DMS53 (cell line): ENCODE measurements at places on chromosomes 5 and 9.
A peak's percentile ranks its signal among the peaks of the same experiment; 100 is the strongest.

DNA sequence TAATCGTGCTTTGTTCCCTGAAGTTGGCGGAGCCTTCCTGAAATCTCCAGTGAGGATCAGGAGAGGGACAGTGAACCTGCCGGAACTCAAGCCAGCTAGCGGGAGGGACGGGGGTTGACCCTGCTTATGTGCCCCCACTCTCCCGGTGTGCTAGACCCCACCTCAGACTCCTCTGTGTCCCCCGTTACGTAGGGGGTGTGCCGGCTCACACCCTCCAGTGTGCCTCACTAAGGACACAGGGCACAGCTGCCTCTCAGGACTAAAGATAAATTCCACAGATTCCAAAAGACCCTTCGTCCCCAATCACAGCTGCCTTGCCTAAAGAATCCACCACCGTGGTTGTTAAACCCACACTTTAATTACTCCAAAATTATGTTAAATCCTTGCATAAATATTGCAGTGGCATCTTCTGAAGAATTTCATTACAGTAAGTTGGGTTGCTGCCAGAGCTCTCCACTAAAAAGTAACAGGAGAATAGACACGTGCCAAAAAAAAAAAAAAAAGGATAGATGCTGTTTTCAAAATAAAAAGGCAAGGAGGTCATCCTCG, 73.7 kb downstream of the GTF3C4 start:
- no peak for DNase-seq

GRCh38 chr5:149932445-149933350, 11.9 kb downstream of the PDE6A start:
- peak; percentile 88 for DNase-seq

DNA sequence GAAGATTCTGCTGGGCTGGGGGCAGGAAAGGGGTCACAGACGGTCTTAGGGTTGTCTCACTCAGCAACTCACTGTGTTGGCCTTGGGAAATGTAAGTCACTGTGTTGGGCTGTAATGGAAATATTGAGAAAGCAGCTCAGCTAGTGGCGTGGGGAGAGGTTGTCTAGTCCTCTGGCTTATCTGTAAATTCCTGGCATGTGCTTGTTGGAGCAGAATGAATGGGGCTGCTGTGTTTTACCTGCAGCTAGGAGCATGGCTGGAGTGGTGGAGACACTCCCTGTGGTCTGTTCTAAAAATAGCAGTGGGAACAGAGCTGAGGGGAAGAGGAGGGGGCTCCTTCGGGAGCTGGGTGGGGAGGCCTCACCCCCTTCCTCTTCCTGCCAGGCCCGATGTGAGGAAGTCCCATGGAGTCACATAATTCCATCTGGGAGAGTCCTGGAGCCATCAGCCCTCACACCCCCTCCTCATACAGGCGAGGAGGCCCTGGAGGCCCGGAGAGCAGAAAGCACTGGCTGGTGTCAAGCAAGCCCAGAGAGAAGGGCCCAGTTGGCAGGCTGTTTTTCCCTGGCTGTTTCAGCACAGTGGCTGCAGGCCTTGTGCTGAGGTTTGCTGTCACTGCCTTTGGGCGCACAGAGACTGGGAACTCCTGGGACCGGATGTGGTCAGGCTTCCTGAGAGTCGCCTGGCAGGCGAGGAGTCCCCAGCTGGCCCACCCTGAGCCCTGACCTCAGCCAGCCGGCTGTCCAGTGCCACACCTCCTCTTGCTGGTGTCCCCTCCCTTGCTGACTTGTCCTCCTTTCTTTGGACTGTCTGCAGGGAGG, 84.9 kb downstream of the RGS3 start:
- DNase-seq: no peak

DNA sequence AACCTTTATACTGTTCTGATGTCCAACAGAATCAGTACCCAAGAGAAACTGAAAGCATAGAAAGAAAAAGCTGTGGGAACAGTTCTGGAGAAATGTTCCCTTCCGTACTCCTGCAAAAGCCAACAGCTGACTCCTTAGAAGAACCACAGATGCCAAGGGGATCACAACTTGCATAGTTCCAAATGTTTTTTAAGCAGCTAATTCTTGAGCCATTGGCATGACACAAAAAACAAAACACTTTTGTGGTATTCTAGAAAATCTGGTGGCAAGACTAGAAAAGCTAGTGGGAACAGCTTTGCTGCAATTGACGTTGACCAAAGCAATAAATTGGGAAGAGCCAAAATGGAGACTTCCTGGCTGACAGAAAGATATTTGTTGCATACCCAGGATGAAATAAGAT, 189.9 kb downstream of the ARL15 start:
- no peak for DNase-seq

DNA sequence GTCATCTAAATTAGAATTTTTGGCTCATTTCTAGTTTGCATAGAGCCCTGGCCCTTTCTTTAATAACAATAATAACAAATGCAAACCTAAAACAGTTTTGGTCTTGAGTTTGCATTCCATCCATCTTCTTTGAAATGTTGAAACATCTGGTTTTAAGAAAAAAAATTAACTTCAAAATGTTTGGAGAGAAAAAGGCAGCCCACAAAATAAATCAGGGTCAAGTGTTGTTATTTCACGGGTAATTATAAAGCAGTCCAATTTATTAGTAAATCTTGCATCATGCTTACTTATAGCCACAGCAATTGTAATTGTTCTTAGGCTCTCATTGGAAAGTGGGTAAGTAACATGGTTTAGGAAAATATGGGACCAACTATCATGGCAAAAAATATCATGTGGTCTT, 247.0 kb upstream of the MEF2C start:
- no peak for DNase-seq

DNA sequence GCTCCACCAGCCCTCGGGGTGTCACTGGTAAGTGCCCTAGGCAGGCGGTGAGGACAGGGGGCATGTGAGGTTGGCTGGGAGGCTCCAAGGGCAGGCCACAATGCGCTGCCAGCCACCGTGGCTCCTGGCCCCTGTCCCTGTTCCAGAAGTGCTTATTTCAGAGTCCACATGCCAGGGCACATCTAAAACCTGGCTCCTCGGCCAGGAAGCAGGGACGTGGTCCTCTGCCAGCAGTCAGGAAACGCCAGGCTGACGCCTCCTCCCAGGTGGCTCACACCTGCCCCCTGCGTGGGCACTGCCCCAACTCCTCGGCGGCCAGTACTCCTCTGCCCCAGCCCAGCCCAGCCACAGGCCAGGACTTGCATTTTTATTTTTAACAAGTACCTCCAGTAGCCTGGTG, 68.5 kb downstream of the SECISBP2 start:
- no peak for DNase-seq

DNA sequence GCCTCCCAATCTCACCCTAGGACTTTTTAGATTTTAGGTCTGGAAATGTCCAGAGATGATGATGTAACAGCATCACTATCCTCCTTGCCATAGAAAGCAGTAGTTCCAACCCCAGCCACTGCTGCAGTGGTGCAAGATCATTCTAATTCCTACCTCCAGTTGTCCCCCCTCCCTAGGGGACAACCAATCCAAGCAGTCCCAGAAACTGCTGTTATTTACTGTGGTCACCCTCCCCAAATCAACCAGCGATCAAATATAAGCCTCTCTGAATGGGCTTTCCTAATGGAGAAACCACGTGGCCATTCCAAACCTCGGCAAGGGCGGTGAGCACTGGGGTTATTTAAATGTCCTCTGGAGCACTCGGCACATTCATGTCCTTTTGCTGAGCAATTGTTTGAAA, 159.8 kb downstream of the SLF1 start:
- DNase-seq: no peak

DNA sequence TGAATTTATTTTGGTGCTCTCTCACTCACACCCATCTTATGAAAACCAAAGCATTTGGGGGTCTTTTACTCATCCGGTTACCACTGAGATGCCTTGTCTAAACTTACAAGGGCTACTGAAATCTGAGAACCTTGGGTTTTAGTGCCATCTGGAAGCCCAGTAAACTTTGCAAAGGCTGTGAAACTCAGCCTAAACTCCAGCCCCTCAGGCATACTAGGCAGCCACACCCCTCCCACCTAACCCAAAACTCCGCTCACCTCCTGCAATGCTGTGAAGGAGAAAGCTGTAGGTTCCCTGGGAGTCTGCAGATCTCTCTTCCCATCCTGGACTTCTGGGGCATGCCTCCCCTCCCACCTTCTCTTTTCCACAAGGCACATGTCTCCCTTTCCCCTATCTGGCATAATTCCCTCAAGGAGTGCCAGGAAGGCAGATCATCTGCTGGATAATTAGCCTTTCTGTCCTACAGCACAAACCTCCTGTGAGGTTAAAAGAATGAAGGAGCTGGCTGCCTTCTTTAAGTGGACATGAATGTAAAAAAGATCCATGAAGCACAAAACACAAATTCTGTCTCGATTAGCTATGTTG, 71.5 kb upstream of the ANXA1 start:
- no peak for DNase-seq

DNA sequence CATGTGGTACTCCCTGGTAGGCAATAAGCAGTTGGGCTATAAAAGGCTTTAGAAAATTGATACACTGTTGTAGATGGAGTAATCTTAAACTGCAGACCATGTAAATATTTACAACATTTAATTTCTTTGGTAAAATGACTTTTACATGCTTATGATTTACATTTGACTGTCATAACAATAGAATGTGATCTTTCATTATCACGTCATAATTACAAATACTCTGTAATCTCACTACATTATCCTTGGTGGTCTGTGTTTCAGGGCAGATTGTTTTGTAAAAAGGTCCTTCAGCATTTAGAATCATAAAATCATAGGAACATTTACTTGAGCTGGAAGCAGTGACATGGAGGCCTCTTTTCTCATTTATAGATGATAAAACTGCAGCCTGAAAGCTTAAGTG, 73.3 kb upstream of the PRRC1 start:
- no peak for DNase-seq

- no peak for DNase-seq
Measured at GRCh38 chr5:150694612-150695011, 6.2 kb downstream of the RBM22 start.

- no peak for DNase-seq
Measured at GRCh38 chr9:8030095-8030494, 230.5 kb upstream of the DMAC1 start.

DNA sequence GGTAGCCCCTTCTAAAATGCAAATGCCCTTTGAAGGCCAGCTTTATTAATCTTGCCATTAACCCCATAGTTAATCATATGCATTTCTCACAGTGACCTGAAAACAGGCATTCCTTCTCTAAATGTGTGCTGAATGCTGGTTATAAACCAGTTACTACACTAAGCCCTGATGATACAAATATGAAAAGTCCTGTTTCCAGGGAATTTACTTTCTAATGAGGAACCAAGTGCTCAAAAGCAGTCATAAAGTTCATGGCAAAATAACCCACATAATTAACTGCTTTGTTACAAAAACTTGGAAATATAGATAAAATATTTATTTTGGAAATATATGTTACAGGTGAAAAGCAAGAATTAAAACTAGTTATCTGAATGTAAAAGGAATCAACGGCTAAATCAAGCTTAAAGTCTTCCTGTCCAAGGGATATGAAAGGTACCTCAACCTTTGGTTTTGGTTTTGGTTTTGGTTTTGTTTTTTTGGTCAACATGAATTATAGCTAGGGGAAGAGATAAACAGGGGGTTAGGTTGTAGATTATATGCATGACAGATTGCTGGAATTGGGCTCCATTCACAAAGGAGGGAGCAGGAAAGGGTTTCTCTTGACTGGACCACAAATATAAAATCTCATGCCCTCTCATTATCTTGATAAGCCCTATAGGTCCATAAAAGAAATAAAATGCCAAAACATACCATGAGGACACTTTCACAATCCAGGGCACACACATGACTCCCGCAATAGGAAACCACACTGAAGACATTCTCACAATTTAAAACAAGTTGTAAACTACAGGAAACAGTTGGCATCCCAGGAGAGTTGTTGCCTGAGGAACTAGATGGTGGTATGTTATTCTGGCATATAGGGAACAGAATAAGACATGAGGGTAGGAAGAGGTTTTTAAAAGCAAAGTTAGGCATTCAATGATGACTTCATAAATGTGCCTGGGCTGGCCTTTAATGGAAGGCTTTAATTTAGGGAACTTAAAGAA, 46.7 kb upstream of the MACIR start:
- DNase-seq: no peak

- DNase-seq: no peak
Measured at GRCh38 chr5:73668017-73668416, 42.0 kb downstream of the ARHGEF28 start.

GRCh38 chr5:98927989-98928872, 576 bp downstream of the CHD1 start:
- DNase-seq: peak; percentile 90

DNA sequence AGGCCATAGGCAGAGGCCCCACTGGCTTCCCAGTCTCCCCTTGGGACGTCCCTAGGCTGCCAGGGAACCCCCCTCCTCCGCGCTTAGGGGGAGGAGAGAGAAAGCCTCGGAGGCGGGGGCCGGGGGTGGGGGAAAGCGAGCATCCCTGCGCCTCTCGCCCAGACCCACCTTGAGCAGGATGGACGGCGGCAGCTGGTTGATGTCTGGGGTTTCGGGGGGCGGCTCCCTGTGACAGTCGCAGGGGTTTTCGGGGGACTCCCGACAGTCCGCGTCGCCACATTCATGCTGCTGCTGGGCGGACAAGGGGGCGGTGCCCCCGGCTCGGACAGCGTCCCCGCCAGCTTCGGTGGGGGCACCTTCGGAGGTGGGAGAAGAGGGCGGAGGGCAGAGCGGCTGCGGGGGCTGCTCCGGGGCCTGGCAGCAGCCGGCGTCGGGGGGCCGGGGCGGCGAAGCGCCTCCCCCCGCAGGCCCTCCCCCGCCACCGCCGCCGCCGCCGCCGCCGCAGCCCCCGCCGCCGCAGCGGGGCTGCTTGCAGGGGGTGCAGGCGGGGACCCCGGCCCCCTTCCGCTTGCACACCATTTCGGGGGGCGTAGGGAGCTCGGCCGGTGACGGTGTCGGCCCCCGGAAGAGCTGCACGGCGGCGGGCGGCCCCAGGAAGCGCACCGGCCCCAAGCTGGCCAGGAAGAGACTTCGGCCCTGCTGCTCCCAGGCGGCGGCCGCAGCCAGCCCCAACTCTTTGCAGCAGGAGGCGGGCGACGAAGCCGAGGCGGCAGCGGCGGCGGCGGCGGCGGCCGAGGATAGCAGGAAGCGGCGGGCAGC, 1.2 kb downstream of the FBXL17 start:
- peak; percentile 69 for DNase-seq

GRCh38 chr5:6760686-6761085, 47.5 kb downstream of the TENT4A start:
- DNase-seq: no peak

DNA sequence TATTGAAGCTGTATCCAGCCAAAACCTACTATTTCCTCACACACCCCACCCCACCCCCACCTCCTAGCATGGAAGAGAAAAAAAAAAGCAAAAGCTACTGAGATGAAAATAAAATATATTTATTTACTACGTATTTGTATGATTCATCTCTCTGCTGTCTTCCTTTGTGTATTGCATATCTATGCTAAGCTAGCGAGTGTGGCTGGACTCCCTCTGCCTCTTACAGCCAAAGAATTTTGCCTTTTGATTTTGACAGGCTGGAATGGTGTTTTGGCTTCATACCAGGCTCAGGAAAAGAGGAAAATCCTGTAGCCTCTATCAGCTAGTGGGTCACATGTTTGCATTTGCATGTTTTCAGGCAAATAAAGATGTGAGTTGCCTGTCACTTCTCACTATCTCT, 2.2 kb downstream of the ABLIM3 start:
- DNase-seq: no peak

- peak; percentile 38 for DNase-seq
Measured at GRCh38 chr5:133957591-133957990, 10.8 kb downstream of the C5orf15 start.
